ENCODE measurements at places on chromosomes 13 and 19.

- DNase-seq = peak; percentile 87
Measured at GRCh38 chr13:76884186-76884906, 1.9 kb downstream of the KCTD12 start.

DNA sequence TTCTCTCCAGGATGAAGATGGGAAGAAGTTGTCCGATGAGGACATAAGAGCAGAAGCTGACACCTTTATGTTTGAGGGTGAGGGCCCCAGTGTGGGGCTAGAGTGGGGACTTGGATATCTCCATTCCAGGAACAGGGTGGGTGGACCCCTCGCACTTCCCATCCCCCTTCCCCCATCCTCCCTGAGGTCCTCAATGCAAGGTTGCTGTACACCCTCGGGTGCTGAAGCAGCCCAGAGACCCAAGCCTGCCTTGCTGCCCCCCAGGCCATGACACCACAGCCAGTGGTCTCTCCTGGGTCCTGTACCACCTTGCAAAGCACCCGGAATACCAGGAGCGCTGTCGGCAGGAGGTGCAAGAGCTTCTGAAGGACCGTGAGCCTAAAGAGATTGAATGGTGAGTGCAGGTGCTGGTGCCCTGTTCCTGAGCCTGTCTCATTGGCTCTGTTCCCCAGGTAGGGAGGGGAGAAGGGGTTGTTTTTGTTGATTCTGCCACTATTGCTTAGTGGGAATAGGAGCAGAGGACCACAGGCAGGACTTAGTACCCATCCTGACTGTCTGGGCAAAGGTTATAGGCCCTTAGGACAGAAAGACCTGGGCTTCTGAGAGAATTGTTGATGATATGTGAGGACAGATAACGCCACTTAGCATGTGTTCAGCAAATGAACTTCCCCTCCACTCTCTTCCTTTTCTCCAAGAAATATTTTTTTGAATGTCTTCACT lies 12.0 kb downstream of the CYP4F3 start:
- DNase-seq = no peak

GRCh38 chr13:28181413-28181812 lies 43.1 kb downstream of the PAN3 start:
- no peak for DNase-seq

- DNase-seq = peak; percentile 26
Measured at GRCh38 chr19:42472402-42473147, 29.8 kb upstream of the CXCL17 start.

DNA sequence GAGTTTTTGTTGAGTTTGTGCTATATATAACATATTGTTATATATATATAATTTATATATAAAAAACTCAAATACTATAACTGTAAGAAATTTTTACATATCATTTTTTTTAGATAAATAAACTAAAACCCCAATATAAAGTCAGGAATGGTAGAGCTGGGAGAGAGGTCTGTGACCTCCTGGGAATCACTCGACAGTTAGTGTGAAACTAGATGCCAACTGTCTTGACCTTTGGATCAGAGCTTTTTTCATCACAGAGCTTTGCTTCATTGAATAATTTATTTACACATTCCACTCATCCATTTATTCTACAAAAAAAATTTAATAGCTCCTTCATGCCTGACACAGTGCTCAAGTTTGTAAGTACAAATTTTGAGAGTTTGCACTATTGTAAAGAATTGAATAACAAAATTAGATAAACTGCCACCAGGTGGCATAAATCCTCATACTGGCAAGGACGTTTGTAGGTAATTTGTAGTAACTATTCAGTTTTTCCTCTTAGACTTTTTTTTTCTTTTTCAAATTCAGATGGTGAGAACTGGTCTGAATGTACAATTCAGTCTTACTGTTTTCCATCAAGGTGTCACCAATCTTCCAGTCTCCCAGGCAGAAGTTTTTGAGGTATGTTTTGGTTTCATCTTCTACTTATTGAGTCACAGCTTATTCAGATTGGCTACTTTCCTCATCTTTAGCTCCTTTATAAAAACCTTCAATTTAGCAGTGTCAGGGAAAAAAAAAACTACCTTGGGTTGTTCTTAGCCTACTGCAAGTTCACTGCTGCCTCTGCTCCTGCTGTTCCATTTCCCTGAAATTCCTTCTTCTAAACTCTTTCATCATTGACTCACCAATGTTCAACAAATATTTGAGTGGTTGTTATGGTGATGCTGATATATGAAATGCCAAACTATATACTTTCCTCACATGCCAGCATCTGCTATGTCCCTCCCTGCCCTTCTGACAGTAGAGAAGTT lies 28.7 kb downstream of the LACC1 start:
- DNase-seq = peak; percentile 49
